ENCODE measurements at places on chromosomes 6 and 20. TPM values are rescaled to one million over a fixed set of nuclear protein-coding genes. Genes with fewer than 3 reads are reported as not detected.

- H3K27ac ChIP-seq, result no peak overlapping the region
- H3K4me3 ChIP-seq, result no peak overlapping the region
- H3K4me1 ChIP-seq, result no peaks in the 10 kb centered on the region
Observed at GRCh38 chr6:161973064-161973463, 699.2 kb upstream of the AGPAT4 start.

DNA sequence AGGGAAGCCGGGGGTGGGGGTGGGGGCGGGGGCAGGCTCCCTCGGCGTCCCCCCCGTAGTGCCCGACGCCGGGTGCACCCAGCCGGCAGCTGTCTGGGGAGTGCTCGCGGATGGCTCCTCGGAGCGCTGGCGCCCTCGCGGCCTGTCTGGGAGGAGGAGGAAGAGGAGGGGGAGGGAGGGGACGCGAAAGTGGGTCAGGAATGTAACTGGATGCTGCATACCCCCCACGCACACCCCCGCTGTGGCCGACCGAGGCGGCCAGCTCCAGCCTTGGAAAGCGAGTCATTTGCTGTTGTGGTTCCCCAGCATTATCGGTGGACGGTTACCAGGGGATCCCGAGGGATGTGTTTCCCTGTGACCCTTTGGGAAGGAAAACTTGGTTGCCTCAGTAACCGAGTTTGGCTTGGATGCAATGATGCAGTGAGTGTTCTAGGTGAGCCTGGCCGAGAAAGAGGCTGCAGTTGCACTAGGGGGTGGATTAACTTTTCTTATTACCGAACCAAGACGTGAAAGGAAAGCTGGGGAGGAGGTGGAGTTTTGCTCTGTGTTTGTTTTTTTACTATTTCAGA is 55.2 kb upstream of the RREB1 start:
- H3K27ac ChIP-seq, result peak overlapping the region; percentile 76
- H3K4me3 ChIP-seq, result peak overlapping the region; percentile 61
- no peaks in the 10 kb centered on the region for H3K36me3 ChIP-seq
- no peaks in the 10 kb centered on the region for H3K27me3 ChIP-seq

GRCh38 chr6:54861905-54862616 is 15.5 kb downstream of the FAM83B start:
- H3K36me3 ChIP-seq, result no peaks in the 10 kb centered on the region
- H3K4me1 ChIP-seq, result no peaks in the 10 kb centered on the region
- peaks cover 3% of the 10 kb centered on the region for H3K27me3 ChIP-seq
- H3K27ac ChIP-seq, result no peak overlapping the region
- DNase-seq, result no peak

DNA sequence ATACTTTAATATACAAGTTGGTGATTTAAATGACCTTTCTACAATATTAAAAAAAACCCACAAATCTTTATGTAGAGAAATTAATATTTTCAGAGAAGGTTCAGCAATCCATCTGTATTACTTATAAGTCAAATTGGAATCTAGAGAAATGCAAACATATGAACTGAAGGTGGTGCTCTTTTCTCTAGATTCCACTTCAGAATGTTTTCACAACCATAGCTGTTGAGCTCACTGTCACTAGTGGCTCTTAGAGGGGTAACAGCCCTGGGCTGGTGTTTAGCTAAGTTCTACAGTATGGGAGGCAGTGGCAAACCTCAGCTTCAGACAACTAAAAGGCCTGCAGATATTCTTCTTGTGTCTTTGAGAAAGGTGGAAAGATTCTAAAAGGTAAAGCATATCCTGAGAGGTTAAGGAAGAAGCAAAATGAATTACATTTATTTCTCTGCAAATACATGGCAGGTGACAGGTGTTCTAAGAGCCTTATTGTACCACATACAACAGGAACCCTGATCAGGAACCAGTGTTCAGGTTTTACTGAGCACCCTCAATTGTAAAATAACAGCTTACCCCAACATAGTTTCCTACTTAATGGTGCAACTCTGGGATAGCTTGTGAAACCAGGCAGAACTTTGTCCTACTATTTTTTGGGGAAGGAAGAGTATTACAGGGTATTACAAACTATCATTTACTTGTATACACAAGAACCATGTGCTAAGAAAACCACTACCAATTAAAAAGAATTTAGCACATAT is 56.6 kb upstream of the SAMHD1 start:
- H3K4me3 ChIP-seq, result no peak overlapping the region
- H3K27me3 ChIP-seq, result no peaks in the 10 kb centered on the region
- DNase-seq, result no peak
- no peaks in the 10 kb centered on the region for H3K36me3 ChIP-seq
- no peaks in the 10 kb centered on the region for H3K4me1 ChIP-seq

GRCh38 chr20:37688093-37688492 is 5.7 kb upstream of the CTNNBL1 start:
- H3K4me3 ChIP-seq, result no peak overlapping the region
- DNase-seq, result no peak
- H3K27me3 ChIP-seq, result no peaks in the 10 kb centered on the region

GRCh38 chr6:7300926-7301325 is 12.1 kb downstream of the SSR1 start:
- H3K36me3 ChIP-seq, result peaks cover 67% of the 10 kb centered on the region
- H3K4me3 ChIP-seq, result no peak overlapping the region
- H3K27me3 ChIP-seq, result no peaks in the 10 kb centered on the region

DNA sequence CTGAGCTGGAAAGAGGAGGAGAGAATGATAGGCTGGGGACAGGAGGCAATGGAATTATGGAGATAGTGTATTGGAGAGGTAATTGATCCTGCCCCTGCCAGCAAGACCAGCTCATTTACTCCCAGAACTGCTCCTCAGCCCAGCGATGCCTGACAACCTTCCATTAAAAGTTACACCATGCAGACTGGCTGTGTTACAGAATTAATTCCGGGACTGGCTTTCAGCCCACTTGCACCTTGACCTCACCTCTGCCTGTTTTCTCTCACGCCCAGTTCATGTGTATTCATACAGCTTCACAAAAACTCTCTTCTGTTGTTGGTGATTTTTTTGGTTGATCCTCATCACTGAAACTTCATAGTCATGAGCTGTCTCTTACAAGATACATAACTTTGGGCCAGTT is 207.3 kb downstream of the PLCB1 start:
- no peak overlapping the region for H3K4me3 ChIP-seq
- peaks cover 1% of the 10 kb centered on the region for H3K4me1 ChIP-seq
- no peaks in the 10 kb centered on the region for H3K27me3 ChIP-seq
- no peak overlapping the region for H3K27ac ChIP-seq

GRCh38 chr6:157964100-157964499 is 17.6 kb upstream of the SYNJ2 start:
- H3K27me3 ChIP-seq, result no peaks in the 10 kb centered on the region
- H3K4me1 ChIP-seq, result no peaks in the 10 kb centered on the region
- no peak for DNase-seq
- no peak overlapping the region for H3K4me3 ChIP-seq
- H3K27ac ChIP-seq, result no peak overlapping the region

GRCh38 chr20:2010533-2010932 is 16.7 kb upstream of the PDYN start:
- peaks cover 5% of the 10 kb centered on the region for H3K4me1 ChIP-seq
- no peak overlapping the region for H3K27ac ChIP-seq
- no peaks in the 10 kb centered on the region for H3K36me3 ChIP-seq
- no peaks in the 10 kb centered on the region for H3K27me3 ChIP-seq

- peaks cover 6% of the 10 kb centered on the region for H3K4me1 ChIP-seq
- no peaks in the 10 kb centered on the region for H3K36me3 ChIP-seq
- DNase-seq, result no peak
- H3K27ac ChIP-seq, result no peak overlapping the region
- no peak overlapping the region for H3K4me3 ChIP-seq
Observed at GRCh38 chr6:5763871-5764270, 242.9 kb downstream of the NRN1 start.

GRCh38 chr6:159916752-159917151 is 26.0 kb downstream of the MAS1 start:
- H3K4me3 ChIP-seq, result no peak overlapping the region
- H3K27ac ChIP-seq, result peak overlapping the region; percentile 68
- H3K36me3 ChIP-seq, result no peaks in the 10 kb centered on the region
- H3K4me1 ChIP-seq, result peaks cover 38% of the 10 kb centered on the region
- no peaks in the 10 kb centered on the region for H3K27me3 ChIP-seq

DNA sequence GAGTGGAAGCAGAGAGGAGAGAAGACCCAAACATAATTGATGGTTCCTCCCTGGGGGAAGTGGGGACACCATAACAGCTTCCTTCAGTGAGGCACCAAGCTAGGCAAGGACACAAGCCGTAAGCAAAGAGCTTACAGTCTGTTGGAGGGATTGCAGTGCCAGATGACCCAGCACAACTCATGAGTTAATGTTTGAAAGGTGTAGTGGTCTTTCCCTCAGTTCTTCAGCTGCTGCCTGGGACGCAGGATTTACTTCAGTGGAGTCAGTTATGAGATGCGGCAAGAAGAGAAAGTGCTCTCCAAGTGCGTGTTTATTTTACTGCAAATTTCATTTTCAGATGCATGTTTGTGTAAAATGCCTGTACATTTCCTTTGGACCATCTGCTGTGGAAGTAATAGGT is 38.7 kb upstream of the SLC17A4 start:
- no peak overlapping the region for H3K4me3 ChIP-seq
- no peak for DNase-seq
- no peaks in the 10 kb centered on the region for H3K36me3 ChIP-seq
- H3K4me1 ChIP-seq, result no peaks in the 10 kb centered on the region

DNA sequence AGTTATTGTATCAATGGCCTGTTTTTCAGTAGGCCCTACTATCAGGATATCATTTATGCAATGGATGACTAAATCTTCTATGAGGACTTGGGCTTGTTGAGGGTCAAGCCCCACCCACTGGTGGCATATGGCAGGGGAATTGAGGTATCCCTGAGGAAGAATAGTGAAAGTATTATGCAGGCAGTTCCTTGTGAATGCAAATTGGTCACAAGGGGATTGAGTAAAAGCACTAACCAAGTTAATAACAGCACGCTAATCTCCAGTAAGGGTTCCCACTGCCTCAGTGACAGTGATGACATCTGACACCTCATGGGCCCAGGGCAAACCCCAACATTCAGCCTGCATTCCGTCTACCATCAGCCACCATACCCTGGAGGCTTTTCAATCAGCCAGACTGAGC is 14.9 kb downstream of the BPIFA1 start:
- no peaks in the 10 kb centered on the region for H3K27me3 ChIP-seq
- no peaks in the 10 kb centered on the region for H3K36me3 ChIP-seq

- H3K27me3 ChIP-seq, result no peaks in the 10 kb centered on the region
- H3K27ac ChIP-seq, result peak overlapping the region; percentile 32
- no peak for DNase-seq
- no peaks in the 10 kb centered on the region for H3K36me3 ChIP-seq
- peaks cover 8% of the 10 kb centered on the region for H3K4me1 ChIP-seq
Observed at GRCh38 chr6:140071601-140072062, 697.2 kb upstream of the CITED2 start.

GRCh38 chr6:135418040-135418760 is 79.3 kb downstream of the AHI1 start:
- no peaks in the 10 kb centered on the region for H3K4me1 ChIP-seq
- H3K4me3 ChIP-seq, result no peak overlapping the region
- H3K27me3 ChIP-seq, result no peaks in the 10 kb centered on the region
- H3K36me3 ChIP-seq, result no peaks in the 10 kb centered on the region
- no peak for DNase-seq

DNA sequence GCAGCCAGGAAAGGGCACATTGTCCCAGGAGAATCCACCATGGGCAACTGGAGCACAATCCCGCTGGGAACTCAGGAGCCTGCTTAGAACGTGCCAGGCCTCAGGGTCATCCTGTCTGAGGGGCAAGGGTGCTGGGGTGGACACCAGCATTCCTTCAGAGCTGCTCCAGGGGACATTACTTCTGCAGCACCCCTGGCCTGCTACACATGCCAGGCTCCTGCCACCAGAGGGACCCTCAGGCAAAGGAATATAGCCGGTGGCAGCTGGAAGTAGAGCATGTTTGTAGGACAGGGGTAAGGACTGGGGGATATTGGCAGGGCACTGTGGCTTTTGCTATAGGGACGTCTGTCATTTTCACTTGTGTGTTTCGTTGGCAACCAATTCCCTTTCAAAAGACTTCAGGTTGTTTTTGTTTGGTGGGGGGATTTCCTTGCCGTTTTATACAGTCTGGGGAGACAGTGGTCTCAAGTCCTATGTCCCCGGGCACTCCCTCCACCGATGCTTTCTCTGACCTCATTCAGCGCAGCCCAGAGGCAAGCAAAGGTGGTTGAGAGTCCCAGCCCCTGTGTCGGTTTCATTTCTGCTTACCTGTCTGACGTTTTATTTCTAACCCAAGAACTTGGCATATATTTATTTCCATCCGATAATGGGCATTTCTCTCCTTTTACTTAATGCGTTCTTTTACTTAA is 130.8 kb downstream of the JPH2 start:
- H3K4me3 ChIP-seq, result no peak overlapping the region
- no peak overlapping the region for H3K27ac ChIP-seq
- no peaks in the 10 kb centered on the region for H3K4me1 ChIP-seq
- H3K27me3 ChIP-seq, result no peaks in the 10 kb centered on the region

DNA sequence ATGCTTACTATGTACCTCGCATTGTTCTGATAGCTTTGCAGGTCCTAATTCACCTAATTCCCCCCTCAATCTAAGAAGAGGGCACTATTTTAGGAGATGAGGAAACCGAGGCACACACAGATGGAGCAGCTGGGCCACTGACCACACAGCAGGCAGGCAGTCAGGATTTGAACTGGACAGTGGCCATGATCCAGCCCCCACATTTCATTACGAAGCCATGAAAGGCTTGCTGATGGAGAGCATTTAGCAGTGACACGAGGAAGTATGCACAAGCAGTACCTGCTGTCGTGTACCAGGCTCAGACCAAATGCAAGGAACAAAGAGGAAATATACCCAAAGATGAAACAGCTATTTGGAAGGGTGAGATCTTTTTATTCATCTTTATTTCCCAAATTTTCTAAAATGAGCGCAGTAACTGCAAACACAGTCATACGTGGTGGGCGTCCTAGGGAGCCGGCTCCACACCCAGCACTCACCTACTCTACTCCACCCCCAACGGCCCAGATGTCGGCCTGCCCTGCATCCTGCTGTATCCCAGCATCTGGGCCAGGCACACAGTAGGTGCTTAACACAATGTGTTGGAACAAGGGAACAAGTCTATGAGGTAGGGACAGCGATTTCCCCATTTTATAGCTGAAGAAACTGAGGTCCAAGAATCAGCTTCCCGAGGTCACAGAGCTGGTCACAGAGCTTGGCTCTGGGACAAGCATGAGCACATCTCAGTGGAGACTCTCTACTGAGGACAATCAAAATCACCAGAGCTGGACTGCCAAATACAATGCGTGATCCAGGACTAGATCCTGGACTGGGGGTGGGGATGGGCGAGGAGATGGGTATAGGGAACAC is 15.0 kb downstream of the PREX1 start:
- H3K4me1 ChIP-seq, result no peaks in the 10 kb centered on the region
- no peak for DNase-seq
- H3K27ac ChIP-seq, result no peak overlapping the region
- H3K4me3 ChIP-seq, result no peak overlapping the region

- no peak overlapping the region for H3K27ac ChIP-seq
- DNase-seq, result no peak
- H3K4me1 ChIP-seq, result no peaks in the 10 kb centered on the region
- no peak overlapping the region for H3K4me3 ChIP-seq
- H3K27me3 ChIP-seq, result no peaks in the 10 kb centered on the region
Observed at GRCh38 chr6:3237761-3238662, 10.6 kb upstream of the TUBB2B start.

The PLCB4 gene
- 0.37 TPM for total RNA-seq

The SOX18 gene
- total RNA-seq, result 3.1 TPM

The TOX2 gene
- 1.0 TPM for total RNA-seq

The COL9A1 gene
- 1.4 TPM for total RNA-seq

The PAX1 gene
- total RNA-seq, result not detected

The SFT2D1 gene
- 15.7 TPM for total RNA-seq

The MMP24 gene
- total RNA-seq, result 0.09 TPM

The SF3B5 gene
- 51.8 TPM for total RNA-seq

The HLA-DQB2 gene
- not detected for total RNA-seq

The METTL24 gene
- 2.0 TPM for total RNA-seq

The OPRM1 gene
- not detected for total RNA-seq

The MRPL18 gene
- 47.9 TPM for total RNA-seq
